ENCODE measurements at places on chromosomes 3 and 15.

- DNase-seq: no peak
These were observed at the start of gene CCDC80 for GRCh38 chr3:112640930-112641801. Gene CCDC80 (minus strand): TSS chr3:112641143. CDS start chr3:112639905, 1,238 bp downstream.

- no peak for DNase-seq
These were observed 655.9 kb upstream of the ADAMTS9 start for GRCh38 chr3:65343736-65344135.

- DNase-seq: no peak
These were observed 127.0 kb downstream of the LIPC start for GRCh38 chr15:58558777-58559176.

DNA sequence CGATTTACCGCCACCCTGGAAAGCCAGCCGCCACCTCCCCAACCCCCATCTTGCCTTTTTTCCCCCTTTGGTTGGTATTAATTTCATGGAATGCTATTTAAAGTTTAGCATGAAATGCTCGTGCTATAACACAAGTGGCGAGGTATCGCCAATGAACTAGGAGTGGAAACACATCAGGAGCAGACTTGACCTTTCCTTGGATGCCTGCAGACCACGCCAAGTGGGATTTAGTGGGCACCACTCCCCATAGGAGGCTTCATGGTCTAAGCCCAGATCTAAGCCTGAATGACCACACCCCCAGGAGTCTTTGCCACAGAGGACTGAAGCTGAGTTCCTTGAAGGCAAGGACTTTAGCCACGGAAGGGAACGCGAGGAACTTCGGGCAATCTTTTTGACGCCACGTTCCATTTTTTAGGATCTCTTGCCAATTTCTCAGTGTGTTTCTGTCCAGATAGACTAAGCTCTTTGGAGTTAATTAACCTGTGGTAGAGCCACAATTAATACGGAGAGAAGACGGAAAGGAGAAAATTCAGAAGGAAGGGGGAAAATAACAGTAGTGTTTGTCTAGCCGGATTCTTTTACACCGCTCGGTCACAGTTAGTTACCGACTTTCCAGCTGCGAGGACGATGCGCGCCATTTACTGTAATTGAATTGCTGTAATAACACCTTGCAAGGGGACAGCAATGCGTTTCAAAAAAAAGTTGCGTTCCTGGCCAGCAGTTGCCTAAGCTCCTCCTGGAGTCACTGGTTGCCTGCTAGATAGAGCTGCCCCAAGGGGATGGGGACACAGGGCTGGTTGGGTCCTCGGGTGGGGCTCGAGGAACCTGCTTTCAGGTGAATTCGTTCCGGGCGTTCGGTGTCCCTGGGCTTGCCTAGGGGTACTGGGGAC is 37.1 kb downstream of the NR2F2 start:
- DNase-seq: no peak

- no peak for DNase-seq
These were observed 138.3 kb downstream of the DIPK2A start for GRCh38 chr3:144109944-144110343.

DNA sequence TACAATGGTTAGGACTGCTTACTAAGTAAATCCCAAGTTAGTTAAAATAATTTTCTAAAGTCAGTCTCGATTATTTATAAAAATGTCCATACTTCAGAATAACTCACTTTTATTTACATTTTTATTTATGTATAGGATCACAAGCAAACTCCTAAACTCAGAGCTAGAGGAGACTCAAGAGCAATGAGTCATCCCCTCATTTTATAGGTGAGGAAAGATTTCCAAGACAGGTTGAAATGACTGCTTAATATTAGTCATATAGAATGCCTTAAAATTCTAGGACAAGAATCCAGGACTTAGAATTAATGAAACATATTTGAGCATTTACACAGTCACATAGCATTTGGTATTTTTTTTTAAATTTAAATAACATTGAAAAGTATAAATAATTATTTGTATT is 983.8 kb downstream of the SI start:
- DNase-seq: no peak

GRCh38 chr15:34722439-34722836 is 32.4 kb downstream of the GJD2 start:
- no peak for DNase-seq

Measured in activated CD4-positive, alpha-beta T cell treated with anti-CD3 and anti-CD28 coated beads for 4 hours (primary cell).